ENCODE measurements at places on chromosomes 12 and 14.

DNA sequence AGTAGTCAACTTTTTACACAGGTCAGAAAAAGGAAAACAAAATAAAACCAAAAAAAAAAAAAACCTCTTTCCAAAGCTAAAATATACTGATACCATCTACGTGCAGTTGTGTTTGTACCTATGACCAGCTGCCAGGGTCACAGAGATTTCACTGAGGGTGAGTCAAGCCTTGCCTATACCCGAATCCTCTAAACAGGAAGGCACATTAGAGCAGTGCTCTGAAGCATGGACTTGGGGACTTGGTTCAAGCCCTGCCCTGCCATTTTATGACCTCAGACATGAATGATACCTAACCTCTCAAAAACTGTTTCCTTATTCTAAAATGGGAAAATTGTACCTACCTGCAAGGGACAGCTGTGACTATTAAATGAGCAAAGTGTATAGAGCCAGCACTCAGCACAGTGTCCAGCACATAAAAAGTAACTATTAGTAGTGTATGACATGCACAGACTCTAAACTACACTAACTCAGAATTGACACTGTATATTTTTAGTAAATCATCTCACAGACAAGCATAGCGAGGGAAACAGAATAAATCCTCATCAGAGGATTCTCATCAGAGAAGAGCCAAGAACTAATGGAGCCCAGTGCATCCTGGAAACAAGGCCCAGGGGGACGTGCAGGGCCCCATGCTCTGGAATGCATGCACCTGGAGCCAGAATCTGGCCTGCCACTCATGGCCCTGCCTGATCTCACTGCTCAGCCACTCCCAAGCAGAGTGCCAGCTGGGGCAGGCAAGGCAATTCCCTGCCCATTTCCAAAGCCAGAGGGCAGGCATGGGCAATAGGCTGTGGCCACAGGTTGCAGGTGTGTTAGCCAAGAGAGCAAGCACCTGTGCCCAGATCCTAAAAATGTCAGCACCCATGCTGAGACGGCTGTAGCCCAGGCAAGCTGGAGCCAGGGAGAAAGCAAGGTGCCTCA lies 57.0 kb downstream of the NT5DC3 start:
- DNase-seq = no peak

DNA sequence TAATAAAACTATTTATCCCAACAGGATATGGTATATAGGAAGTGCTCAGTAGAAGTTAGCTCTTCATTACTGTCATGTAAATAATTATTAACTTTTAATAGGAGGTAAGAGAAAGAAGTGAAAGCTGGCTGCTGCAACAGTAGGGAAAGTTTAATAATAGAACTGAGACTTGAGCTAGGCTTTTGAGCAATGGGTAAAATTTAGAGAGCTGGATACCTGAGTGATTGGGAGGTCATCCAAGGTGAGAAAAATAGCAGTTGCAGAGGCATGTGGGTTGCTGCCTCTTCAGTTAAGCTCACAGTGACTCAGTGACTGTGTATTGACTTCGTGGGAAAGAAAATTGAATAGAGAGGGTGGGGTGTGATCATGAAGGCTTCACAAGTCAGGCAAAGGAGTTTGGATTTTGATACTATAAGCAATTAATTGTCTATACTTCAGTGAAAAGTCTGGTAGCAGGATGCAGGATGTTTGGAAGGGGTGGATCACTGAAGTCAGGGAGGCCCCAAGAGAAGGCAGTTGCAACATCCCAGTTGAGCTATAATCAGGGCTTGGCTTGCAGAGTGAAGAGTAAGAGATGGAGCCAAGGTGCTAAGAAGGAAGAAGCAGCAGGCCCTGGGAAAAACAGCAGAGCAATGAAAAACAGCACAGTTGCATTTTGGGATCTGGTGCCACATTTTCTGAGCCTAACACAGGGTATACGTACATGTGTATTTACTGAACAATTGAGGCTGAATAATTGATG lies 172.0 kb upstream of the FRMD6 start:
- no peak for DNase-seq

GRCh38 chr14:75315144-75315543 lies 36.5 kb downstream of the FOS start:
- DNase-seq = no peak

DNA sequence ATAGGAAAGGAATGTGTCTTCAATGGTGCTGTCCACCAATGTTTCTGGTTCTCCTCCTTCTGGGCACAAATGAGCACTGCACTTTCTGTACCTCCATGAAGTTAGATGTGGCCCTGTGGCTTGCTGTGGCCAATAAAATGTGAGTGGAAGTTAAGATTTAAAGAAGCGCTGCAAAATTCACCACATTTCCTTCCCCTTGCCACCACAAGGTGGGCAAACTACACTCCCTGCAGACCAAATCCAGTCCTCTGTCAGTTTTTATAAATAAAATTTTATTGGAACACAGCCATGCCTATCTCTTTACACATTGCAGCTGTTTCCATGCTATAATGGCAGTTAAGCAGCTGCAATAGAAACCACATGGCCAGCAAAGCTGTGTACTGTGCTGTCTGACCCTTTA lies 141.4 kb upstream of the TMPO start:
- DNase-seq = no peak

DNA sequence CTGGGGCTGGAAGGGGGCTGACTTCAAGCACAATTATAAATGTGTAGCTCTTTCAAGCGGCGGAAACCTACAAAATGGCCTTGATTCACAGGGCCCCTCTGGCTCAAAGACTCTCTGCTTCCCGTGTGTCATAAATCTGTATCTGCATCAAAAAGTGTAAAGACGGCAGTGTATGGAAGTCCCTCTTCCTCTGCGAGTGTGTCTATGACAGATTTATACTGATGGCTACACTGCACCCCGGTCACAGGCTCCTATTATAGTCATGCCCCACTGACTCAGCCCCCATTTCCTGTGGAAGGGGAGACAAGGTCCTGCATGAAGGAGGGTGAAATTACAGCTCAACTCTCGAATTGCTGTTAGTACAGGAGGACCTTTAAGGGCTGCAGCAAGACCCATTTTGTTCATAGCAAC lies 68.6 kb downstream of the HMGA2 start:
- DNase-seq = no peak

- DNase-seq = no peak
Measured at GRCh38 chr12:106031761-106032622, 106.8 kb downstream of the NUAK1 start.

DNA sequence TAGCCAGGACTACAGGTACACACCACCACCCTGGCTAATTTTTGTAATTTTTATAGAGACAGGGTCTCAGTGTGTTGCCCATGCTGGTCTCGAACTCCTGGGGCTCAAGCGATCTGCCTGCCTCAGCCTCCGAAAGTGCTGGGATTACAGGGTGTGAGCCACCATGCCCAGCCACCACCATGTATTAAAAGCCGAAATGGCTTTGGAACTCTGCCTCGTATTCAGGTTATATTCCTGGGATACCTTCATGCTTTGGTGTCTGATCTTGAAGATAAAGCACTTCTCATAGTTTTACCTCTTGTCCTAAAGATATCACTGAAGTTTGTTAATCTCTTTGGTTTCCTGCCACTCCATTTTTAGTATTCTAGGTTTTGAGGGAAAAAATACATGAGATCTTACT lies 47.2 kb downstream of the MYO1H start:
- no peak for DNase-seq

DNA sequence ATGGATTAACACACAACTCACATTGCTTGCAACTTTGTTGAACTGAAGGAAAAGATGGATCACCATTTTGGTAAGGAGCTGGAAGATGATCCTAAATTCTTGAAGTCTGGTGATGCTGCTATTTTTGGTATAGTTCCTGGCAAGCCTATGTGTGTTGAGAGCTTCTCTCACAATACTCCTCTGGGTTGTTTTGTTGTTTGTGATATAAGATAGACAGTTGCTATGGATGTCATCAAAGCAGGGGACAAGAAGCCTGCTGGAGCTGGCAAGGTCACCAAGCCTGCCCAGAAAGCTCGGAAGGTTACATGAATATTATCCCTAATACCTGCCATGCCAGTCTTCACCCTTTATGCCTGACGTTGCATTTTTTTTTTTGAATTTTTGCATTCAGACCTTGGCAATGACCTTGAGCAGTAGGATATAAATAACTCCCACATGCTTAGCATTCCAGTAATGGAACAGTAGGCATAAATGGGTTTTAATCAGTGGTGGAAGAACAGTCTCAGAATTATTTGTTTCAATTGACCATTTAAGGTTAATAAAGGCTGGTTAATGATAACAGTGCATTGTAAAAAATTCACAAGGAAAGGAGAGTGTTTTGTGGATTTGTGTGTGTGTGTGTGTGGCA lies 129.0 kb upstream of the SEL1L start:
- no peak for DNase-seq

DNA sequence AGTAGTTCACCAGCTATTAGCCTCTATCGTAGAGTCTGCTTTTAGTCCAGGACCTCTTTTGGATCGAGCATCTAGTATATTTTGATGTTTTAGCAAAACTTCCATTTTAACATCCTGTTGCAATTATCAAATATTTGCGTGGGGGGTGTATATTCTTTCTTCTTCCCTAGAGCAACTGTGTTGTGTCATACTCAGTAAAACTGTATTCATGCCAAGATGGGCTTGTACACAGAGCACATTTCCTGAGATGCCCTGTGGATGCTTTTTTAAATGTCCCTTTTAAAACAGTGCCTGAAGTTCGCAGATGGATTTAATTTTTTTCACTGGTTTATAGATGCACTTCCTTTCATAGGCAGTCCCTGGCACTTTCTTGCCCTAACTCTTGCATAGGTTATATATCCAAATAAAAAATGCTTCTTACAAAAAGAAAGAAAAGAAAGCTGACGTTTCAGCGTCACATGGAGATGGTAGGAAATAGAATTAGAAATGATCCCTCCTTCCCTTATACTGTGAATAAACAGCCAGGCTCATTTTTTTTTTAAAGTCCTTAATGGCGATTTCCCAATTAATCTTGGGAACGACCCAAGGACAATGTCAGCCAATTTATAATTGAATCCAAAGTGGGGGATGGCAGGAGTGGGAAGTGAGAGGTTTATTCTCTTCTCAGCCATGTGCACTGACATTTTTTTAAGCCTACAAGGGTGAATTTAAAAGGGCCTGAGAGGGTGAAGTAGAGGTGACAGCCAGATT lies 247.0 kb downstream of the SLC41A2 start:
- DNase-seq = no peak

DNA sequence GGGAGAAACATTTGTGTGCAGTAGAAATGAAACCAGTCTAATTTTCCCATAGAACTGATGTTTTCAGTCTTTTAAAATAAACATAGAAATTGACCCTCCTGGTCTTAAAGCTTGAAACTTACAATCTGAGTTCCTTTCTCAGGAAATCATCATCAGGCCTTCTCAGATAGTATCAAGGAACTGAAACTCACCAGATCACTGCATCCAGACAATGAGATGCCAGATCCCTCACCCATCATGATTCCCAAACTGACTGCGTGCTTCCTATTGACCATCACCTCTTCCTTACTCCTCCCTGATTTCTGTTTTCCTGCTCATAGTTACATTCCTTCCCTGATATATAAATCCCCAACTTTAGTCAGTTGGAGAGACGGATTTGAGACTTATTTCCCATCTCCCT lies 195.0 kb upstream of the AMIGO2 start:
- DNase-seq = no peak

- DNase-seq = no peak
Measured at GRCh38 chr12:120490833-120491512, 4.9 kb upstream of the DYNLL1 start.

- no peak for DNase-seq
Measured at GRCh38 chr14:20873370-20874177, 17.6 kb upstream of the RNASE3 start.

GRCh38 chr12:25242981-25243679 lies 7.6 kb downstream of the KRAS start:
- no peak for DNase-seq

GRCh38 chr12:84911271-84912197 lies 1.1 kb downstream of the SLC6A15 start:
- peak; percentile 46 for DNase-seq

DNA sequence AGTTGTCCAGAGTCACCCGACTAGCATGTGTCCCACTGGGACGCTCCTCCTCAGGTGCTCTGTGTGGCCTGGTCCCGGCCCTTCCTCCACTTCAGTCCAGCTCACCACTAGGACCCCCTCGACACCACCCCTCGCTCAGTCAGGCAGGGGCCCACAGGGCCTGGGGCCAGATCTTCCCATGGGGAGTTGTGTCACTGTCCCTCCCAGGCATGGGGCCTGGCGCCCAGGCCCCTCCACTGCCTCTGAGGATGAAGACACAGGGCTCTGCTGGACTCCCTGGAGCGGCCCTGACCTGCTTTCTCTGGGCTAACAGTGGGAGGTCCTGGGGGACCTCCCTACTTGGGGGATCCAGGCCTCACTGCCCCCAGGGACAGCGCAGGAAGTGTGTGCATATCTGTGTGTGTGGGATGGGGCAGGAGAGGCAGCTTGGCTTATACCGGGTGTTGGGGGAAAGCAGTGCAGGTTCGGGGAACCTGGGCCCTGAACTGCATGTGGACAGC lies 43.8 kb downstream of the KRT80 start:
- no peak for DNase-seq

- DNase-seq = no peak
Measured at GRCh38 chr12:105322070-105322469, 8.4 kb upstream of the C12orf75 start.

DNA sequence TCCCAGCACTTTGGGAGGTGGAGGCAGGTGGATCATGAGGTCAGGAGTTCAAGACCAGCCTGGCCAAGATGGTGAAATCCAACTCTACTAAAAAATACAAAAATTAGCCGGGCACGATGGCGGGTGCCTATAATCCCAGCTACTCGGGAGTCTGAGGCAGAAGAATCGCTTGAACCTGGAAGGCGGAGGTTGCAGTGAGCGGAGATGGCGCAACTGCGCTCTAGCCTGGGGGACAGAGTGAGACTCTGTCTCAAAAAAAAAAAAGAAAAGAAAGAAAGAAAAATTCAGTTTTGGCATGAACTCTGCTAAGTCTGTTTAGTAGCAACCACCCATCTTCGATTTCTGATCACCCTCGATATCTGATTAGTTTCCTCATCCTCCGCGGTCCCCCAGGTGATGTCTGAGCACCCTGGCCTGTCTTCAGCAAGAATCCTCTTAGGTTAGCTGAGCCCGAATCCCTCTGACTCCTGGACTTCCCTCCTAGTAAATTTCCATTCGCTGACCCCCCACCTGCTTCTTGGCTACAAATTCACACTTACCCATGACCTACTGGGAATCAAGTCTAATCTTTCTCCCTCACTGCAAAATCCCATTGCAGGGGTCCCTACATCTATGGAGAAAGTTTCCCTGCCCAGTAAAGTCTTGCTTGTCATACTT lies 879 bp upstream of the HSPB8 start:
- no peak for DNase-seq

- DNase-seq = no peak
Measured at GRCh38 chr12:114917307-114917706, 233.3 kb upstream of the TBX3 start.

- no peak for DNase-seq
Measured at GRCh38 chr12:112353393-112353792, 28.8 kb downstream of the HECTD4 start.

DNA sequence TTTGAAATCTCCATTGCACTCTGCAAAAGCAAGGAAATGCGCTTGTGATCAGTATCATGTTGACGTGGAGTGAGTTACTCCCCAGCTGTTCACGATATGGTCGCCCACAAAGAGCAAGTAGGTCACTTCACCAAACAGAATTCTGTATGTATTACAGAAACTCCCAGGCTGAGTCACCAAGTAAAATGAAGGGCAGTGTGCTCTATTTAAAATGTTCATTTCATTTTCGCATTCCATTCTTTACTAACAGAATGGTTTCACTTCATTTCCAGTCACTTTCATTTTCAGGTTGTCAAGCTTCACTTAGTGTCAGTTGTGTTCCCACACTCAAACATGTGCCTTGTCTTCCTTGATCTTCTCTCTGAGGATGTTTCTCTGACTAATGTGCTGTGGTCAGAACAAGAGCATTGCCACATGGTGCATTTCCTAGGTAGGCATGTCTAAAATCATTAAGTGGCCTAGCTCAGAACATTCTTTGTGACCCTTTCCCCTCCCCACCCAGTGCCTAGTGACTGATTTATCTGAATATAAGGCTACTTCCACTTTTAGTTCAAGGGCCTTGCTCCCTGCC lies 391.2 kb downstream of the RAD51B start:
- no peak for DNase-seq

Data from D721Med (cell line).